ENCODE measurements at places on chromosomes 3 and 15. TPM values are rescaled to one million over a fixed set of nuclear protein-coding genes. Genes with fewer than 3 reads are reported as not detected.

The CCR1 gene
- 10.5 TPM for total RNA-seq

The SERINC4 gene
- not detected for total RNA-seq

The ADCY5 gene
- total RNA-seq: 39.5 TPM

The GOLGA8S gene
- 0.36 TPM for total RNA-seq

The SAMMSON gene
- total RNA-seq: not detected

The ZPLD1 gene
- not detected for total RNA-seq

The C3orf85 gene
- not detected for total RNA-seq

DNA sequence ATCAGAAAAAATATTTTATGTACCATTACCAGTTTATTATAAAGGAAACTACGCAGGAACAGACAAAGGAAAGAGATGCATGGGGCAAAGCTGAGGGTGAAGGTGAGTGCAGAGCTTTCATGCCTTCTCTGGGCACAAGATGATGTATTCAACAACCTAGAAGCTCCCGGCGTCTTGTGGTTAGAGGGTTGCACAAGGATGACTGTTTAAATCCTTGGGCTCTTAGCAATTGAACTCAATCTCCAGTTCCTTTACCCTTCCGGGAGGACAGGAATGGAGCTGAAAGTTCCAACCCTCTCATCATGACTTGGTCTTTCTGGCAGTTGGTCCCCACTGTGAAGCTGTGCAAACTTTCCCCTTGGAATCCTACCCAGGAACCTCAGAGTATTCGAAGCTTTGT is 542.0 kb downstream of the EPHA3 start:
- no peak for DNase-seq

DNA sequence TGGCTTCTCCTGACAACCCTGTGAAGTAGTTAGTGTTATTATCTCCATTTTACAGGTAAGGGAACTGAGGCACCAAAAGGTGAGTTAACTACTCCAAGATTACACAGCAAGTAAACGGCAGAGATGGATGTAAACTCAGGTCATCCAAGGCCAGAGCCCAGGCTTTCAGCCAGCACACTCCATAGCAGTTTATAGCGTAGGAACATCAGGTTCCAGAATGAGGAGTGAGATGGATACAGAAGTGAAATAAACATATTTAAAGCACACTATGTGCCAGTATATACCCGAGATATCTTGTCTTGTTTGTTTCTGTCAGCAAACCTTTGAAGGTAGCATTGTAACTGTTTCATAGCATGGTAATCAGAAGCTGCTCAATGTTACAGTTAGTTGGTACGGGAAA is 279.0 kb downstream of the OXSM start:
- DNase-seq: peak; percentile 80

GRCh38 chr3:179882292-179882691 is 154.4 kb downstream of the PEX5L start:
- no peak for DNase-seq

GRCh38 chr3:109234300-109234699 is 82.0 kb downstream of the DPPA2 start:
- DNase-seq: no peak

DNA sequence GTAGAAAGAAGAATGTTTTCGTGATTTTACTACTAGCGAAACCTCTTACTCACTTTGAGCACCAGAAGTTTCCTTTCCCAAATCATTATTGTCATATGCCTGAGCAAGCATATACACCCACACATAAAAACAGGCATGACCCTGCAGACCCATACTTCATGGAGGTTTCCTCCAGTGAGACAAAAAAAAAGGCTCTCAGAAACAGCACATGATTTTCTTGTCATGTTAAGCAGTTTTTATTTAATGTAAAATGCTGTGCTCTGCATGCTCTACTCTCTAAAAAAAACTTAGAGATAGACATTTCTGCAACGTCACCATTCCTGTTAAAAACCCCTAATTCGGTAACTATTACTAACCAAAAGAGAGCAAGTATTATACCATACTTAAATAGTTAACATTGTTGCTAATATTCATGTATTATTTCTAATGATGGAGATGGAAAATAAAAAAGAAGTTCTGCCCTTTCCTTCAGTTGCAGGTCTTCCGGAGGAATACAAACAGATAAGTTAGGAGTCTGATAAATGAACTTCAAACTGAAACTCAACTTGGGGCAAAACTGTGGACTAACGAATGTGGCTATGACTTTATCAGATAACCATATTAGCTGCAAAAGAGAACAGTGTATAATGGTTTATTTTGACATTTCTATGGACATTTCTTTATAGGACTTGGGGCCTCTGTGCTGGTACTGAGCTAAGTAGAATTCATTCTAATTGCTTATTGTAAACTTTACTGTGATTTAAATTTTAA is 15.9 kb downstream of the CD200R1 start:
- no peak for DNase-seq

DNA sequence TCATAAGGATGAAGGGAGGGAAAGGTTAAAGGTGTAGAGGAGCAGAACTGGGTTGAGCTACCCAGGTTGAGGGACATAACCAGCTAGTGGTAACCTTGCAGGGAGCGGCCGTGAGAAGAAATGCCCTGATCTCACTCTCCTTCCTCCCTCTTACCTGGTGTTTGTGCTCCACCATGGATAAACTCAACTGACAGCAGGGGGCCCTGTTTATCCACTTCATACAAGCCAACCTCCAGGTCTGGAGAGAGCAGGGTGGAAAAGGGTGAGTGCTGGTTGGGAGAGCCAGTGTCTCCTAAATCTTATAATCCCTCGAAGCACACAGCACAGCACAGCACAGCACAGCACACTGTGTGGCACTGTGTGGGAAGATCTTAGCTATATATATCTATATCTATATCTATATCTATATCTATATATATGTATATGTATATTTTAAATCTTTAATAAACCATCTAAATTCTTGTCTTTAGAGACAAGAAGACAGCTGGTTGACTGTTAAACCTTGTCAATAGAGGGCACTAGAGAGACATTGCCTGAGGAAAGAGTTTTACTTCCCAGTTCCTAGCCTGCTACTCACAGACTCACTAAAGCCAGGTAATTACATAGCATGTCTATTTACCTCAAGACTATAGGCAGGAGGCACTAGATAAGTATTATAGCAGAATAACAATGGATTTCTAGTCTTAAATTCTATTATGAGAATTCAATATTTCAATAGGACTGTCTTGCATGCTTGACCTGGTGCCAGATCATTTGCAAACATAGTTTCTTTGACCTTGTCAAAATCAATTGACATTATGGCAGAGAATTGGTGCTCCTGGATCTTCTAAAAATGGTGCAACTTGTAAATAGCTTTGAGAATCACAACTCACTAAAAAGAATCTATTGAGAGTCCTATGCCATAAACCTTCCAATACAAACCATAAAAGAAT is 21.7 kb upstream of the FMN1 start:
- no peak for DNase-seq

GRCh38 chr15:21261396-21261964 is 178.8 kb downstream of the POTEB3 start:
- peak; percentile 65 for DNase-seq

- peak; percentile 24 for DNase-seq
These were observed 26.6 kb upstream of the PLXNA1 start for GRCh38 chr3:126956361-126956760.

GRCh38 chr3:190677001-190677400 is 163.1 kb downstream of the IL1RAP start:
- DNase-seq: no peak

- DNase-seq: no peak
These were observed 8.0 kb upstream of the RPS27L start for GRCh38 chr15:63165166-63165859.

GRCh38 chr15:38377636-38378035 is 76.3 kb upstream of the FAM98B start:
- no peak for DNase-seq

DNA sequence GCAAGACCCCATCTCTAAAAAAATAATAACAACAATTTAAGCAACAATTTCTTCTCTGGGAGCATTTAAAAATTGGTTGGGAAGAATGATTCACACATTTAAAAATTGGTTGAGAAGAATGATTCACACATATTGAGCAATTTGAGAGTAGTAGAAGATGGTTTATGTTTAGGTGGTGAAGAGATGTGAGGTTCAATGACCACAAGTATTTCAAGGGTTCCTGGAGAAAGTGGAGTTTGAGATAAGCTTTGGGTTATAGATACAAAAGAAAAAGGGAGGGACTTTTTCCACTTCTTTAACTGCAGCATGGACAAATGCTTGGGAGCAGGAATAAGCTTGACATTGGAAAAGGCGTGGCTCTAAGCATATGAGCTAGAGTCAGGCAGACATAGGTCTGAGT is 145.7 kb upstream of the NPHP3 start:
- no peak for DNase-seq

GRCh38 chr3:71905426-71905825 is 120.5 kb upstream of the PROK2 start:
- no peak for DNase-seq

DNA sequence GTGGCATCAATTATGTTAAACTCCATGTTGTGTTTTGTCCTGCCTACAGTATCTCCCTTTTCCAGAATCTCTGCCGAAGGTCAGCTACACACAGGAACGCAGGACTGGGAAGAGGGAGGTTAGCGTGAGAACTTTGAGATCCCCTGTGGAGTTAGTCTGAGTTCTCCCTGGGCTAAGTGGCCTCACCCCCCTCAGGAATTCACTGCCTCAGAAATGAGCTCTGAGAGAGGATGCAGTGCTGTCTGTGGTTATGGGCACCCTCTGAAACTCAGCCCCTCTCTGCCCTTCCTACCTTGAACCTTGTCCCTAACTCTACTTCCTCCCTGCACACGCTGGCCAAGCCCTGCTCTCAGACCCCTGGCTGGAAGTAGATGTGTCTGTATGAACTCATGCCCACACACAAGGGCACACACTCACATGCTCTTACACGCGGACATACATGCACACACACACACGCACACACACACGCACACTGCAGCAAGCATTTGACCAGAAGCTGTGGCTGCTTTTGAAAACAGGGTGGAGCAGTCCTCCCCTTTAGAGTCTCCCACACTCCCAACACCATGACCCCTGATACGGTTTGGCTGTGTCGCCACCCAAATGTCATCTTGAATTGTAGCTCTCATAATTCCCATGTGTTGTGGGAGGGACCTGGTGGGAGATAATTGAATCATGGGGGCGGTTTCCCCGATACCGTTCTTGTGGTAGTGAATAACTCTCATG is 5.3 kb upstream of the VIPR1 start:
- peak; percentile 24 for DNase-seq
